ENCODE measurements at places on chromosomes 5 and 9.

GRCh38 chr9:120689860-120690259, 24.4 kb downstream of the MEGF9 start:
- no peak for DNase-seq

DNA sequence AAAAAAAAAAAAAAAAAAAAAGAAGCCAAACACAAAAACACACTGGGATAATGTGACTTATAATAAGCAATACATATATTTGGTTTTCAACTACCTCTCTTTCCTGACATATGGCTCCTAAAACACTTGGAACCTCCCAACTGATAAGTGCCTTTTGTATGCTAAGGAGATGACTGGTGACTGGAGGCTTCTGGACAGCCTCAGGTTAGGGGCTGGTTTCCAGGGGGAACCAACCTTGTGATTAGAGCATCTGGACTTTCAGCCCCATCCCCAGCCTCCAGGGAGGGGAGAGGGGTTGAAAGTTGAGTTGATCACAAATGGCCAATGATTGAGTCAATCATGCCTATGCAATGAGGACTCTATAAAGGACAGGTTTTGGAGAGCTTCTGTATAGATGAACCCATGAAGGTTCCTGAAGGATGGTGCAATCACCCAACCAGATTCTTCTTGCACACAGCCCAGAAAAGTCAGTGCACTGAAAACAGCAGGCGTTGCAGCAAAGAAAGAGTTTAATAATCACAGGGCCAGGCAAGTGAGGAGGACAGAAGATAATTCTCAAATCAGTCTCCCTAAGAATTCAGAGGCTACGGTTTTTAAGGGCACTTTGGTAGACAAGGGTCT, 276.7 kb downstream of the AUH start:
- DNase-seq: no peak

DNA sequence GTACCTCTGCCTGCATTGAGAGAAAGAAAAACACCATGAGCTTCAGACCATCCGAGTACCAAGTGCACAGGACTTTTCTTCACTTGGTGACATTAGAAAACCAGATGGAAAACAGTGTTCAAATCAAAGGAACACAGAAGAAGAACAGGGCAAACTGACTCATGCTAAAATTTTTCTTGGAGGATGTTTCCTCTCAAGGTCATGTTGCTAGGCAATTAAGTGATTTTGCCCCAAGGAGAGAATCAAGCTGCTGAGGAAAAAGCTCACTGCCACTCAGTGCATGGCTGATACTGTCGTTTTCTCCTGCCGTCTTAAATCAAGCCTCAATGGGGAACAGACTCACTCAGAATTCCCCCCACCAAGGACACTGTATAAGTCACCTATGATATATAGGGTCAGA, 57.9 kb upstream of the SIMC1 start:
- DNase-seq: no peak

- DNase-seq: no peak
Measured at GRCh38 chr9:109771087-109771486, 8.9 kb upstream of the PALM2AKAP2 start.

- DNase-seq: no peak
Measured at GRCh38 chr9:136018257-136019031, 57.3 kb upstream of the UBAC1 start.

All from nephron progenitor cell (in vitro differentiated cells).